Hematopoietic multipotent progenitor cell treated with erythropoietin and hydrocortisone succinate and interleukin-3 and kit ligand, for 6 days (in vitro differentiated cells): ENCODE measurements at places on chromosomes 3 and 15.

GRCh38 chr3:18758047-18758704, 333.0 kb upstream of the SATB1 start:
- peak; percentile 90 for DNase-seq

DNA sequence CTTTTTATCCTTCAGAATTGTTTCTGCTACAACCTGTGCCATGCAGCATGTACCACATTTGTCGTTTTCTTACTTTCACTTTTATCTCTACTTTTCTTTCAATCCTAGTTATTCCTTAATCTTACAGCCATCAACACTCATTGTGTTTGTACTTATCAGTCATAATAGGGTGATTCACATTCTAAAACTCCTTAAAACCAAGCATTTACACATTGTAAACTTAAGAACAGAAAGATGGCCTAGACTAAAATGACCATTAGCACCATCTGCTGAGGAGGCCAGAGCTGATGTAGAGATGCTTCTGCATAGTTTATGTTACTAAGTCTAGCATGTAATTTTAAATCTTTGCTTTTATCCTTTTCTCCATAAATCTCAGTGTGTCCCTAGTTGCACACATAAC, 25.5 kb downstream of the EIF2AK4 start:
- no peak for DNase-seq

GRCh38 chr3:132342183-132342582, 25.0 kb downstream of the ACP3 start:
- DNase-seq = no peak

- DNase-seq = no peak
Observed at GRCh38 chr3:126030455-126030854, 53.5 kb downstream of the SLC41A3 start.

DNA sequence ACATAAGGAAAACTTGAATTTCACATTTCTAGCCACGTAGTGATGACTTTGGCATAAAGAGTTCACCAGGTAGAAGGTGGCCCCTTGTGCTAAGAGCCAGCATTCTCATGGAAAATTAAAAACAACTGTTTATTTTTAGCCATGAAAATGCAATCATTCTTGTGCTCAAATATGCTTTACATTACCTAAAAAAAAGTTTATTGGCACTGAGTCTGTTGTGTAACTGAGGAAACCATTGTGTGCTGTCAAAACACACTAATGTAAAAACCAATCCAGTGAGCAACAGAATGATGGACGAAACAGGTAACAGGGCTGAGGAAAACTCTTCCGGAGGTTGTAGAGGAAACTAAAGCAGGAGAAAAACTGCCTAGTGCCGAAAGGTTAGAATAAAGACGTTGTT, 287.0 kb upstream of the TMC3 start:
- no peak for DNase-seq

- no peak for DNase-seq
Observed at GRCh38 chr15:29670998-29671981, 151.0 kb downstream of the TJP1 start.

DNA sequence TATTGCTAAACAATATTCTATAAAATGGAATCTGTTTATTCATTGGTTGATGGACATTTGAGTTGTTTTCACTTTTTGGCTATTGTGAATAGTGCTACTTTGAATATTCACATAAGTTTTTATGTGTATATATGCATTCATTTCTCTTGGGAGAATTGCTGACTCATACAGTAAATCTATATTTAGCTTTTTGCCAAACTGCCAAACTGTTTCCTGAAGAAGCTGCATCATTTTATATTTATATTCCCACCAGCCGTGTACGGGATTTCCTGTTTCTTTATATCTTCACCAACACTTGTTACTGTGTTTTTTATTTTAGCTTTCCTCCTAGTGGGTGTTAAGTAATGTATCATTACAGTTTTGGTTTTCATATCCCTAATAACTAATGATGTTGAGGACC, 12.5 kb upstream of the TCAIM start:
- DNase-seq = peak; percentile 9

GRCh38 chr15:51924156-51925068, 47.2 kb downstream of the LEO1 start:
- no peak for DNase-seq

- DNase-seq = no peak
Observed at GRCh38 chr3:80157546-80157945, 389.7 kb upstream of the ROBO1 start.

- peak; percentile 57 for DNase-seq
Observed at GRCh38 chr3:194485881-194486539, 792 bp downstream of the ATP13A3 start.

- DNase-seq = no peak
Observed at GRCh38 chr3:25894101-25894500, 104.2 kb downstream of the OXSM start.

GRCh38 chr3:131082871-131083863, 56.5 kb downstream of the NEK11 start:
- DNase-seq = no peak

- peak; percentile 76 for DNase-seq
Observed at GRCh38 chr3:138908846-138909245, 38.1 kb downstream of the FOXL2 start.

DNA sequence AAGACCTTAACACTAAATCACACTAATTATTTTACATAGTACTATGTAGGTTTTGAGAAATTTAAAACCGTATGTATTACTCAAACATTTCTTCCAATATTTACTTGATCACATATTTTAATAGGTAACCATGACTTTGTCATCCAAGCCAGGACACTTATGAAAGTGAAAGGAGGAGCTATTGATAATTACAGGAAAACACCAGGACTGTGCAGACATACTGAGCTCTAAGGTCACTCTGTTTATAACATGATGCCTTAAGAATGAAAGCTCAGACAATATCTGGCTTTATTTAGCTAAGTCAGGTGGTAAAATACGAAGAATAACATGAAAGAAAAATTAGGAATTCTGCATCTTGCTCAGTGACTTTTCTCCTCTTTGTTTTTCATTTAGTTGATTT, 216.0 kb upstream of the NANOGP8 start:
- DNase-seq = no peak

DNA sequence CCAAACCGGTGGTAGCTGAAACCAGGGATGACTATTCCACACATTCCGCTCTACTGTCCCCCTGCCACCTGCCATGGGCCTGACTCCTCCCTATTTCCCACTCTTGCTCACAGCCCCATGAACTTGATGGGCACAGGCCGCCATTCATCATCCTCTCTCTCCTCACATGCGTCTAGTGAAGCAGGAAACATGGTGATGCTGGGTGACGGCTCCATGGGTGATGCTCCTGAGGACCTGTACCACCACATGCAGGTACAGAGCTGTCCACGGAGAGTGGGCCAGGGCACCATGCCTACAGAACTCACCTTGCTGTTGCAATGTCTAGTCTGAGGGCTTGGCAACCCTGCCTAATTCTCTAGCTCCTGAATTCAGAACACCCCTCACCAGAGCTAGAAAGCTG, 23.3 kb upstream of the MANF start:
- DNase-seq = no peak

DNA sequence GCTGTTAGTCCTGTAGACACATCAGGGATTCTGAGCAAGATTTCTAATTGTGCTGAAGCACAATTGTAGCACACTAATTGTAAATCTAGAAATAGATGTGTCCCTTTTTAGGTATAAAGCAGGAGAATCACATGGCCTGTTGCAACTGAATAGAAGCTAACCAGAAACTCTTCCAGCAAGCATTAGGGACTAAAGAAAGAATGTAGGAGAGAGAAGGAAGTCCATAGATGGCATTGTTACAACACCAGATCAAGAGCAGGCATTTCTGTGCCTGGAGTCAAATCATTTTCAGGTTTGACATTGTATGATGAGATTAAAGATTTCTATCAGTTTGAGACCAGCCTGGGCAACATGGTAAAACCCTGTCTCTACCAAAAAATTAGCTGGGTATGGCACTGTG, 27.4 kb downstream of the CALML4 start:
- DNase-seq = no peak

- no peak for DNase-seq
Observed at GRCh38 chr3:28746990-28747389, 398.4 kb upstream of the AZI2 start.

- DNase-seq = no peak
Observed at GRCh38 chr3:126435456-126436315, 40.0 kb downstream of the ZXDC start.

GRCh38 chr3:54222316-54222715, 100.0 kb downstream of the CACNA2D3 start:
- no peak for DNase-seq

GRCh38 chr15:73608941-73609340, 24.2 kb downstream of the NPTN start:
- DNase-seq = no peak

GRCh38 chr3:183148056-183148455, 14.5 kb downstream of the LAMP3 start:
- DNase-seq = no peak

DNA sequence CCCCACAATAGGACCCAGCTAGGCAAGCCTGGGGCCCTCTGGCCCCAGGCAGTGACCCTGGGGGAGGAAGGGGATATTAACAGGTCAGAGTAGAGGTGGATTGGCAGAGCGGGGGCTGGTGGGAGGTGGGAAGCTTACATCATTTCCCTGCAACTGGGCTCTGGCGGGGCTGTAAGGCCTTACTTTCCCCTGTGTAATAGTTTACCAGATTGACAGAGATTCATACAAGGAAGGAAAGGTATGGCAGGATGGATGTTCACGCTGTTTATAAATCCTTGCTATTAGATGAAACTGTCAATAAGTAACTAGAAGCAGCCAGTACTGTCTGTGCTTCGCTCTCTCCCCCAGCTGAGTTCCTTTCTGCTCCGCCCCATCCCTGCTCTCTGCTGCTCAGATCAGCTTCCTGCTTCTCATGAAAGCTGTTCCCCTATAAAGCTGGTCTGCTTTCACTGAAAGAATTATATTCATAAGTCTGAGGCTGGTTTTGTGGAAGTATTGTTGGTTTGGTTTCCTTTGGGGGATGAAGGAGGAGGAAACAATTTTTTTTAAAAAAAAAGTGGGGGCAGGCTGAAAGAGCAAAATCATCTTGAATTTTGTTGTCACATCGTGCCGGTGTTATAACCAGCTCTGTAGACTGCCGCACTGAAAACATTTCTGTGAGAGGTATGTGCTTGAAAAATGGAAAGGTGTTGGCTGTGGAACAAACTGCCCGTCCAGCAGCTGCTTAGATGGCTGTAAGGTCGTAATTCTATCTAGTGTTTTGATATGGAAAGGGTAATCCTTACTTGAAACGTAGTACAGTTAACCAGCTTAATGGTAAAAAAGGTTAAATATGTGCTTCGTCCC, 76.4 kb downstream of the BBX start:
- DNase-seq = peak; percentile 75

GRCh38 chr15:64029633-64030032, 16.7 kb downstream of the DAPK2 start:
- no peak for DNase-seq

DNA sequence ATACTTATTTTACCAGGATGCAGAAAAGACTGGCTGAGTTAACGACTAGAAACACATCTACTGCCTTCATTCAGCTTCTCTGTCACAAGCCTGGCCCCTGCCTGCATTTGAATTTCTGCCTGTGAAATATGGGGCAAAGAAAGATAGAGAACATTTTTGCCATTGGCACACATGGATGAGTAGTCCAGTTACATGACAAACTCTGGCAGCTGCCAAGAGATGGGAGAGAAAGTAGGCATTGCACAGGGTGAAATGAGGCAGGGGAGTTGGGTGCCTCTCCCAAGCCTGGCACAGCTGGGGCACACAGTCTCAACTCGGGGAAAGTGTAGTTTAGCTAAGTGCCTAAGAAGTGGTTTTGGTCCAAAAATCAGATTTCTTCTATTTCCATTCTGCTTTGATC, 24.0 kb downstream of the ANXA2 start:
- DNase-seq = no peak

GRCh38 chr3:11726146-11726545, 82.4 kb upstream of the VGLL4 start:
- DNase-seq = no peak

- peak; percentile 25 for DNase-seq
Observed at GRCh38 chr15:25863111-25863967, at the start of gene ATP10A. ATP10A (minus strand) TSS chr15:25863327; CDS start chr15:25863096, 231 bp downstream.

DNA sequence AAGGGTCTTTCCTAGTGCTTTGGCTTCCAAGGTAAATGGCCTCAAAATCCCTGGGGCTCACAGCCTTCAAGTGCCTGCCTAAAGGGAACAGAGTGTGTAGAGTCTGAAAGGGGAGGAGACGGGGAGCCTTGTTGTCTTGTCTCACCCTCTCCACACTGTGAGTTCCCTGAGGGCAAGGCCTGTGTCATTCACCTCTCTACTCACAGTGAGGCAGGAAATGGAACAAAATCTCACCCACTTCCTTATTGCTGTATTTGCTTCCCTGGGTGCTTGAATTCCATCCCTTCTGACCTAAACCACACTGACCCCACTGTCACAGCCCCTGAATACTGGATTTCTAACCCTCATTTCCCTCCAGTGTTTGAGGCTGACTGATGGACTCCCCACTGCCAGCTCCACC, 197.5 kb downstream of the EPHB1 start:
- no peak for DNase-seq

GRCh38 chr3:6125520-6125919, 735.4 kb upstream of the GRM7 start:
- DNase-seq = no peak

DNA sequence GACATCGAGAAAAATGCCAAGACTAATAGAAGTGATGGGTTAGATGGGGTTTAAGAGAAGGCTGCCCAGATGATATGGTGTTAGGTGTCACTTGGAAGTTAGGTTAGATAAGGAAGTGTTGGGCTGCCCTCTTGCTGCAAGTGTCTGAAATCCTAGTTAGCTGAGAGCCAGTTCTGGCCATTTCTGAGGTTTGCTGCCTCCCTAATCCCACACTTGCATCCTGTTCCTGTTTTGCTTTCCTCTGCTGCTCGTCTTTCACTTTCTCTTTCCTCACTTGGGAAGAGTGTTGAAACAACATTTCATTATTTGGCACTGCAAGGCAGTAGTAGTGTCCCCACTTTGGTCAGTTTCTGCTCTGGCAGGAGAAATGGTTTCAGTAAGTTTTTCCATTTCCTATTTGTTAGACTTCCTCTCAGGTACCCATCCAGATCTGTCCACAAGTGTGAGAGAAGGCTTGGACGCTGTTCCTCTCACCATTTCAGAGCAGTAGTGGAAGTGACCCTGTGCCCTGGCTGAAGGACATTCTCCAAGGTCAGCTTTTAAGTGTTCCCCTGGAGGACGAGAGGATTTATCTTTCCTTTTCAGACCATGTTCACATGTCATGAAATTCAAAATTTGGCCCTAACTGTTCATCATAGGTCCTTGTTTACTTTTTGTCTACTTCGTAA, 93.3 kb downstream of the ADAMTSL3 start:
- peak; percentile 1 for DNase-seq

DNA sequence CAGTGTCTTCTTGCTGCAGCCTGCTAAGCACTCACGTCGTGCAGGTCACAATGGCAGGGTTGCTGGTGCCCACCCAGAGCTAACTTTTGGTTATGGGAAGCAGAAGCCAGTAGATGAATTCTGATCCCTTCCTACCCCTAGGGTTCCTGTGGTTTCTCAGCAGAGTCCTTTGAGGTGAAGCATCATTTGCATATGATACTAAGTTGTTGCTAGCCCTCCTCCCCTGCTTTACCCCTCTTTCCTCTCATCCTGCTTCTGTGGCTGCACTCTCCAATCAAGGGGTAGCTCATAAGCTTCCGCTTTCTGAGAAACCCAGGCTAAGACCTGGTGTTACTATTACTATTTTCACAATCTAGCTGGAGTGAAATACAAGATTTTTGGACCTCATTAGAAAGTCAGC, 22.1 kb upstream of the HEG1 start:
- no peak for DNase-seq

GRCh38 chr3:66426135-66426534, 74.7 kb downstream of the LRIG1 start:
- no peak for DNase-seq
